ENCODE measurements at places on chromosomes 7 and 10. TPM values are rescaled to one million over a fixed set of nuclear protein-coding genes. Genes with fewer than 3 reads are reported as not detected.
A peak's percentile ranks its signal among the peaks of the same experiment; 100 is the strongest.

- H3K4me1 ChIP-seq, result no peaks in the 10 kb centered on the region
- no peaks in the 10 kb centered on the region for H3K36me3 ChIP-seq
- no peak overlapping the region for H3K4me3 ChIP-seq
- H3K27ac ChIP-seq, result no peak overlapping the region
Measured at GRCh38 chr7:29596593-29597178, 33.1 kb downstream of the PRR15 start.

GRCh38 chr10:63515002-63515763, 6.0 kb upstream of the REEP3 start:
- H3K27me3 ChIP-seq, result no peaks in the 10 kb centered on the region
- peak overlapping the region; percentile 69 for H3K27ac ChIP-seq
- H3K4me3 ChIP-seq, result no peak overlapping the region
- H3K4me1 ChIP-seq, result peaks cover 15% of the 10 kb centered on the region
- no peak for DNase-seq
- no peaks in the 10 kb centered on the region for H3K36me3 ChIP-seq

GRCh38 chr10:12844811-12845483, 156.6 kb downstream of the CCDC3 start:
- no peaks in the 10 kb centered on the region for H3K36me3 ChIP-seq
- DNase-seq, result peak; percentile 70
- peak overlapping the region; percentile 75 for H3K27ac ChIP-seq
- H3K4me3 ChIP-seq, result peak overlapping the region; percentile 22
- H3K4me1 ChIP-seq, result no peaks in the 10 kb centered on the region

STYXL1 gene
- total RNA-seq, result 21.6 TPM

GRCh38 chr10:101397140-101397539, 43.2 kb downstream of the BTRC start:
- H3K27me3 ChIP-seq, result no peaks in the 10 kb centered on the region
- no peak overlapping the region for H3K4me3 ChIP-seq

DNA sequence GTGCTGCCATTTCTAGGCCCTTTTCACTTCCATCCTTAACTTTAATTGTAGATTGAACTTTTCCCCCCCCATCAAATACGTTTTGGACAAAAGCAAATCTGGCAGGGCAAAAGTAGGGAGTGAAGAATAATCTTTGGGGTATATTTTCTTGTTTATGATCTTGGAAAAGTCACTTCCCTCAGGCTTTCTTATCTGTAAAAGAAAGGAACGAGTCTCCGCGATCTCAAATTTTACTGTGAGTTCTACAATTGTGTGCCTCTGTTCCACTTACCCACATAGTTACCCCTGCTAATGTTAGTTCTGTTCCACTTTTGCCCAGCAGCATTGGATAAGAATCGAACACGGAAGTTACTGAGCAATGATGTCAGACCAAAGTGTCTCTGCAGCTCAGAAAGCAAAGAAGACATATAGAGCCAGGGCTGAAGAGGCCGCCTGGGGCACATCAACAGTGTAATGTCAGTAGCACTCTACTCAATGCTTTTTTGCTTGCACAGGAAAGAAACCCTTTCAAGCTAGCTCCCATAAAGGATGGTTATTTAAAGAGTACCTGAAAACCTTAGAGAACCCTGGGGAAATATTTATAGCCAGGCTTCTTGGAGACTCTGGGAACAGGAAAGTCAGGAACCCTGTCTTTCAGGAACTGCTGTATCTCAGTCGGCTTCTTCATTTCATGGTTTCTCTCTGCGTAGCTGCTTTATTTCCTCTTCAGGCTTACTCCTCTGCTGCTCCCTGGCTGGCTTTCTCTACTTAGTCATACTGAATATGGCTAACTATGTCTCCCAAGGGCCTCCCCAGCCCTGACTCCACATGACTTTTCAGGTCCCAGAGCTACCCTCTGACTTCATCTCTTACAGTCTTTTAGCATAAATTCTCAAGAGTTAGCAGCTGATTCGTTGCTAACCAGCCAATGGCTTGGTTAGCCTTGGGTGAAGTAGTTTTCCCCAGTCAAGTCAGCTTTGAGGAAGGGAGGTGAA, 123.7 kb upstream of the FAM3C start:
- peak; percentile 70 for DNase-seq
- no peak overlapping the region for H3K27ac ChIP-seq
- H3K4me1 ChIP-seq, result peaks cover 60% of the 10 kb centered on the region
- H3K36me3 ChIP-seq, result no peaks in the 10 kb centered on the region

VPS41 gene
- 34.8 TPM for total RNA-seq

STOX1 gene
- 1.7 TPM for total RNA-seq

- no peaks in the 10 kb centered on the region for H3K36me3 ChIP-seq
- H3K4me1 ChIP-seq, result peaks cover 24% of the 10 kb centered on the region
- H3K4me3 ChIP-seq, result no peak overlapping the region
- peak overlapping the region; percentile 0 for H3K27ac ChIP-seq
Measured at GRCh38 chr10:90969121-90969534, 48.2 kb upstream of the ANKRD1 start.

GRCh38 chr7:88589927-88590326, 169.6 kb upstream of the ZNF804B start:
- H3K36me3 ChIP-seq, result no peaks in the 10 kb centered on the region
- H3K4me1 ChIP-seq, result no peaks in the 10 kb centered on the region
- no peaks in the 10 kb centered on the region for H3K27me3 ChIP-seq
- no peak for DNase-seq
